Urinary bladder (tissue), 4 donors: ENCODE measurements at places on chromosomes 5 and 9. TPM values are rescaled to one million over a fixed set of nuclear protein-coding genes. Genes with fewer than 3 reads are reported as not detected.

ZNF474 gene
- 0.21 TPM for total RNA-seq

DNA sequence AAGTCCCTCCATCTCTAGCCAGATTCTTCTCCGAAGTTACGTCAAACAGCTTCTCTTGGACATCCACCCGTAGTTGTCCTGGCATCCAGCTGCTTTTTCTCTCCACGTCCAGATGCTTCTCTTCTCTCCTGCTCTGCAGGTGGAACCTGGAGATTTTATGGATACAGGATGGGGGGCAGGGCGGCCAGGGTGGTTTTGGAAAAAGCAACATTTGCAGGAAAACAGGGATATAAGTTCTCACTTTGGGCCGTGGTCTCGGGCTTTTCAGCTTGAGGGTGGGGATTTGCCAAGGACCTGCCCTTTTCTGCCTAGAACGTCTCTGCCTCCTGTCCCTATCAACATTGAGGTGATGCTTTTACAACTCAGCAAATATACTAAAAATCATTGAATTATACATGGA, 1941.6 kb upstream of the C9orf72 start:
- no peak for DNase-seq

GRCh38 chr5:178212241-178213002, 8.1 kb downstream of the HNRNPAB start:
- DNase-seq: no peak

- DNase-seq: no peak
Observed at GRCh38 chr9:108180541-108180940, 675.2 kb downstream of the ACTL7B start.

- no peak for DNase-seq
Observed at GRCh38 chr5:53008751-53009150, 19.6 kb downstream of the ITGA2 start.

TAF1L gene
- total RNA-seq: not detected

GRCh38 chr9:6640268-6641051, 5.1 kb downstream of the GLDC start:
- DNase-seq: no peak

- no peak for DNase-seq
Observed at GRCh38 chr9:108360304-108360703, 495.5 kb downstream of the ACTL7B start.

DNA sequence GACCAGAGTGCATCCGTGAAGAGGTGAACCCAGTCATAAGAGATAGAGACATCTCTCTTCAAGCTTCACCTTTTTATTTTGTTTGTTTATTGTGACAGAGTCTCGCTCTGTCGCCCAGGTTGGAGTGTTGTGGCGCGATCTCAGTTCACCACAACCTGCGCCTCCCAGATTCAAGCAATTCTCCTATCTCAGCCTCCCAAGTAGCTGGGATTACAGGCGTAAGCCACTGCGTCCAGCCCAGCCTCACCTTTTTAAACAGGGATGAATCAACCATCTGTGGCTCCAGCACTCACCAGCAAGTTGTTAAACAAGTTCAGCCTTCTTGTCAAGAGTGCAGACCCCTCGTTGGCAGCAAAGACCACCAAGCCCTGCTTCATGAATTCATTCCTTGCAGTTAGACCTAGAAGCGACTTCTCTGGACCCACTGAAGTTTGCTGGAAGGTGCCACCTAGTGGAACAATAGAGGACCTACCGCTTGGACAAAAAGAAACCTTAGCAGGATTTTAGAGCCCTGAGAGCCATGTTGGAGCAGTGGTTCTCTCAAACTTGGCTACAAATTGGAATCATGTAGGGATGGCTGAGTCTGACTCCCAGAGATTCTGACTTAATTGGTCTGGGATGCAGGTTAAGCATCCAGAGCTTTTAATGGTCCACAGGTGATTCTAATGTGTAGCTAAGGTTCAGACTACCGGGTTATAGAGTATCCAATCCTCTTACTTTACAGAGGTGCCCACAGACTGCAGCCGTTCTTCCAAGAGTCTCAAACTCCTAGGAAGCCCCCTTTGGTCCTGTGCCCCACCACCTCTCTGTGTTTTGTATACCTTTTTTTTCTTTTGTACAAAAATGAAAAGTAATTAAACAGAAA, 10.5 kb upstream of the GALNT10 start:
- no peak for DNase-seq

IL5 gene
- not detected for total RNA-seq

DNA sequence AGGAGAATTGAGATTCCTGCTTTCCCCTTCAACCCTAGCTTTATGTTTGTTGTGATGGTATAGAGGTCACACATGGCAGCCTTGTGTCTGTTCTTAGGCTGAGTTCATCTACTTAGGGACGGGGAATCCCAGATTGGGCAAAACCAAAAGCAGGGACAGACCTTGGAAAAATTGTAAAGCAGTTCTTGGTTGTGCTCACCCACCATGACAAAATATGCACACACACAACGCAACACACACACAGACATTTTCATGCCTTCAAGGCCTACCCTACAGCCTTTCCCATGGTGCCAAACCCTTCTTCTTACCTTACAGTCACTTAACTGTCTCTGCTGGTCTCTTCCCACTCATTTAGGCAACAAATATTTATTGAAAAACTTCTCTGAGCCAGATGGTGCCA, 14.8 kb downstream of the PCDHGC5 start:
- DNase-seq: no peak

PPP1R2B gene
- total RNA-seq: 0.11 TPM

DNA sequence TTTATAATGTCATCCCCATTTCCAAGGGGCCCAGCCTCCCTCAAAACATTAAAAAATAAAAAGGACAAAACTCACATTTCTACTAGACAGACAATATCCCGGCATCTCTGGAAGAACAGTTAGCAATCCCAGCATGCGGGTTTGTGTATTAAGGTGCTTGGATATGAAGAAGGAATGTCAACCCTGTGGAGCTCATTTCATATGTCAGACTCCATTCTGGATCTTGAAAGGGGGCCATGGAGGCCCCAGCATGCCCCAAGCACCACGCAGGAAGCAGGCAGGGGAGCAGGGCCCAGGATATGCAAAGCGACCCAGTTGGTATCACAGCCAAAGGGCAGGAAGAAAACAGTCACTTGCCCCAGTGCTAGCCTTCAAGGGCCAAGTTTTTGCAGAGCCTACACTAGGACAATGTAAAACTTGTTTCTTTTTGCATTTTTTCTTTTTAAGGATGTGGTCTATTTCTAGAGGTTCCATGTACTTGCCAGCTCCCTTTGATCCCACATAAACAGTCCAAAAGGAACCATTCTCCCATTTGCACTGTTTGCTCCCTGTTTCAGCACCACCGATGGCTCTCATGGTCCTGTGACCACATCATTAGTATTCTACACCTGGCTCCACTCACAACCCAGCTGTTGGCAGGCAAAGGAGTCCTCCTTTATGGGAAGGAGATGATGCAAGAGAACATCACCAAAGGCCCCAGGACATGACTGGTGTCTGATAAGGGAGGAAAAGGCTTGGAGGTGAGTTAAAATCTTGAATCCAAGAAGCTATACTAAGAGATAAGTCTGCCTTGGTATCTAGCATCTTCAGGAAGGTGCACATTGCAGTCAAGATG, 58.3 kb downstream of the FGF1 start:
- no peak for DNase-seq

DNA sequence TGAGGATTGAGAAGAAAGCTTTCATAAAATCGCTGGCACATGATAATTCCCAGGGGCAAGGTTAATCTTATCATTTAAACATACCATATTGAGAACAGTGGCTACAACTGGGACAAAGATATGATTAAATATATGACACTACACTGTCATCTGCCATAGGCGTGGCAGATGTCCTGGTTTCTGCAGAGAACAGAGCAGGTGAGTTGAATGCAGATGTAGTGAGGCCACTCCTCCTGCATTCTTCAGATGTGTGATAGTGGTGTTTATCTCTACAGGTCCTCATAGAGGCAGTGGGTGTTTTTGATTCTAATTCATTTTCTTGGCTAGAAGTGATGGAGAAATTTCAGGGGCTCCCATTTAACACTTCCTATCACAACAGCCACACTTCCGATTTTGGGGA, 237.0 kb upstream of the CDH9 start:
- DNase-seq: no peak

- DNase-seq: no peak
Observed at GRCh38 chr5:134583766-134584165, 48.9 kb downstream of the SAR1B start.

SLC6A7 gene
- total RNA-seq: not detected

DNA sequence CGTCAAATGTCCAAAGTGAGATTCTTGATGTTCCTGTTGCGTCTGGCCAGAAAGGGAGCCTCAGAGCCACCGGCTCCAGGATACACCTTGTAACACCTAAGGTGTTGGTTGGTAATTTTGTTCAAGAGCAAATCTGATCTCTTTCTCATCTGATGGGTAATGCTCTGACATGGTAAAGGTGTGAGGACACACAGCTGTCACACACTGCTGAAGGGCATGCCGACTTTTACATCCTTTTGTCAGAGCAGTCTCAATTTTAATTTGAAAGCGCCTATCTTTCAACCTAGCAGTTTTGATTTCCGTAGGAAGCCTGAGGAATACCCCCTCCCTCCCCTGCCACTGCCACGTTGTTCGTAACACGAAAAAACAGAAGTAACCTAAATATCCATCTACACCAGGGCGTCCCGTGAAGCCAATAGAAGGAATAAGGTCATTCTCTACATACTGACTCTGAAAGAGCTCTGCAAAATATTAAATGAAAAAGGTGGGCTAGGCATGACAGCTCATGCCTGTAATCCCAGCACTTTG, 57.4 kb downstream of the TSTD2 start:
- no peak for DNase-seq

DNA sequence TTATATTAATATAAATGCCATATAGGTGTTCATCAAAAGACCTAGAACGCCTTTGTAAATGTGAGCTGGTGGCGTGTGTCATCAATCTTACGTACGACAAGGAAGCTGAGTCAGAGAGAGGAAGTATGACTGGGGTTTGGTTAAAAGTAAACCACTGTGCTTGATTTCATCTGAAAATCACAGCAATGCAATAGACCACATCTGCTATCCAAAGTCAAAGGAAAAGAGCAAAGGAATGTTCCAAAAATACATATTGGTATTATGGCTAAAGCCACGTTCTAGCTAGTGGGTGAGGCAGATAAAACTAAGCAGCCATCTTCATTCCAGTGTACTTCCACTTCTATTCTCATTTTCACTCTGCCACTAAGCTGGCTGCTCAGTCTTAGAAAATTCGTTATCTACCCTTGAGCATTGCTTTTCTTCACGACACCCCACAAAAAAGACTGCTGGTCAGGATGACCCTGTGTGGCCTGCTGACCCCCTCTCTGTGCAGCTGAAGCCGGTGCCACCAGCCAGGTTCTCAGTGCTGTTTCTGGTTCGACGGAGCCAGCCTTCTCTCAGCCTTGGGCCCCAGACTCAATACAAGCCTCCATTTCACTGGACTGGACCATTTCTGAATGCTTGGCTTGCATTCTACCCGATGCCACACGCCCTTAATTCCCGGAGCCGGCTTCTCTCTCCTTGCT, 23.8 kb downstream of the SHC3 start:
- DNase-seq: no peak

PIP5K1B gene
- 6.4 TPM for total RNA-seq

DNA sequence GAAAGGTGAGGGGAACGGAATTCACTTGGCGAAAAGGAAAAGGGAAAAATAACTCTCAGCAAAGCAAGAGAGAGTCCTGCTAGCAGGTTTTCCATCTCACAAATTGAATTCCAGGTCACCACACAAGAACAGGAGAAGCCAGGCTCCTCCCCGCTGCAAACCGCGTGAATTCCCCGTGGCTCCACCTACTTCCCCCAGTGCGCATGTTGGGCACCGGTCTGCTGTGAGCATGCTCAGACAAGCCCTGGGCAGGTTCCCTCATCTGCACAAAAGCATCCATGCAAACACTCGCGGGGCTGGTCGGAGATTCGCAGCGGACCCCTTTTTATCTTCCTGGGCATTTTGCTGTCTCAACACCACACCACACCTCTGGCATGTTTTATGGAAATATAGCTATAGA, 58.5 kb upstream of the S1PR3 start:
- no peak for DNase-seq

SH3GL2 gene
- 4.5 TPM for total RNA-seq

GRCh38 chr5:54653956-54654614, 136.5 kb downstream of the SNX18 start:
- DNase-seq: no peak

HSPA4 gene
- 79.2 TPM for total RNA-seq

ZNF462 gene
- 40.2 TPM for total RNA-seq

INSYN2B gene
- total RNA-seq: 0.26 TPM

HINT1 gene
- 111 TPM for total RNA-seq

DNA sequence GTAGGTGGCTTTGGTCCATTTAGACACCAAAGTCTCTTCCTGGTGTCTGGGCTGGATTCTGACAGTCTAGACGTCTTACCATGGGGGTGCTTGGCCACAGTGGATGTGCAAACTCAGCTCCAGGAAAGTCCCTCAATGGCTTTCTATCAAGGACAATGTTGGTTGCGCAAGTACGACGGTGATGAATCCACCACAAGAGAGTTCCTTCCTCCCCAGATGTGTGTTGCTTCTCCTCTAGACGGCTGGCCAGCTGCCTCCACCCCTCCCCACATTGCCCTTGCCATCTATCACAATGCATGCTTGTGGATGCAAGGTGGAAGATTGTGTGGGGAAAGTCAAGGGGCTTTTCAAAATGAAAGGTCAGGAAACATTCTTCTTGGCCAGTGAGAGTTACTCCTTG, 89.7 kb upstream of the IRX2 start:
- DNase-seq: no peak

LCN1 gene
- total RNA-seq: not detected

DNA sequence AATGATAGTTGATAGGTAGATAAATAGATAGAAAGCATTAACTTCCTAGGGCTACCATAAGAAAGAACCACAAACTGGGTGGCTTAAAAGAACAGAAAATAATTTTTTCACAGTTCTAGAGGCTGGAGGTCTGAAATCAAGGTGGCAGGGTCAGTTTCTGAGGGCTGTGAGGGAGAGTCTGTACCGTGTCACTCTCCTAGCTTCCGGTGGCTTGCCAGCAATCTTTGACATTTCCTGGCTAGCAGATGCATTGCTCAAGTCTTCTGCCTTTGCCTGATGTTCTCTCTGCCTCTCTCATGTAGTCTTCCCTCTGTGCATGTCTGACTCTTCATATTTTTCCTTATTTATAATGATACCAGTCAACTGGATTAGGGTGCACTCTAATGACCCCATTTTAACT, 1132.7 kb downstream of the CDH9 start:
- DNase-seq: no peak

TIMD4 gene
- 1.7 TPM for total RNA-seq

NOL8 gene
- 46.3 TPM for total RNA-seq

TICAM2 gene
- total RNA-seq: 11.9 TPM

GRCh38 chr5:136213919-136214493, 21.0 kb upstream of the SMIM32 start:
- no peak for DNase-seq

GRCh38 chr5:126720369-126720768, 56.6 kb upstream of the LMNB1 start:
- no peak for DNase-seq

- no peak for DNase-seq
Observed at GRCh38 chr5:69078921-69079540, 14.8 kb upstream of the SLC30A5 start.

DNA sequence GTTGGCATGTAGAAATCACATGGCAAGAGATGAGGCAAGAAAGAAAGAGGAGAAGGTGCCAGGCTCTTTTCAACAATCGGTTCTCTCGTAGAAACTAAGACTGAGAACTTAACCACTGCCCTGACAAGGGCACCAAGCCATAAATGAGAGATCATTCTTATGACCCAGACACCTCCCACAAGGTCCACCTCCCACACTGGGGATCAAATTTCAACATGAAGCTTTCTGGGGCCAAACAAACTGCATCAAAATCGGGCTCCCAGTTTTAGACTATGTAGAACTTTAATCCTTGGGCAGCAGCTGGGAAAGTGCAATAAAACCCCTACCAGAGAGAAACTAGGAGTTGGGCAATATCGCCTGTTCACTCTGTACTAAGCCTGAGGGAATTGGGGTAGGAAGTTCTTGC, 150.2 kb upstream of the CCDC152 start:
- no peak for DNase-seq
